ENCODE measurements at places on chromosomes 13 and 19. TPM values are rescaled to one million over a fixed set of nuclear protein-coding genes. Genes with fewer than 3 reads are reported as not detected.

OR7A5 gene
- polyA plus RNA-seq: not detected

DNA sequence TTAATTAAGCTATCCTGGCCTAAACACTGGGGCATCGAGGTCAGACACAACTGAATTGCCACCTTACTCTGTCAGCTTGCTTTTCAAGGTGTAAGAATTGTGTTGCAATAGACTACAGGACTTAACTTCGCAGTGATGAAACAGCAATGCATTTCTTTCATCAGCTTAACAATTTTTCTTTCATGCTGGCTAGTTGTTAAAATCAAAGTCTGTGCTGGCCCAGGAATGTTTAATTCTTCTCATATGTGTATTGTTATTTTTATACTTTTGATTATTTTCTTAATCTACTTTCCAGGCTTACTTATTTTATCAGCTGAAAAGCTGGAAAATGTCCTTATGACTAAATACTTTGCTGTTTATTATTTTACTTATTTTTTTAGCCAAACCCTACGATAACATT is 79.7 kb downstream of the EFNB2 start:
- DNase-seq: no peak

ZNF112 gene
- polyA plus RNA-seq: 0.81 TPM

DNA sequence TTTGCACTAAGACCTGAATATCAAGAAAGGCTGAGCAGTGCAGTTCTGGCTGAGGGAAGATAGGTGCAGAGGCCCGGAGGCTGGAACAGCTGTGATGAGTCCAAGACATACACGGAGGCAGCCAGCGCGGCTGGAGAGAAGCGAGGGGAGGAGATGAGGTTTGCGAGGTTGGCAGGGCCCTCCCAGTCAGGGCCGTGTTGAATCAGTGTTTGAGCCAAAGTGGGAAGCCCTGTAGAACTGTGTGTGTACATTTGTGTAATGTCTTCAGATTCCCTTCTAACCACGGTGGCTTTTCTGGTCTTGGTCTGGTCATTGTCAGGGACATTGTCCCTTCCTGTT is 34.9 kb downstream of the PAK4 start:
- no peak for DNase-seq

C1QTNF9B gene
- 0.19 TPM for polyA plus RNA-seq
